Stimulated activated CD8-positive, alpha-beta memory T cell treated with anti-CD3 and anti-CD28 coated beads, Interleukin-4, amount 100 ng/mL, for 48 hours (primary cell): ENCODE measurements at places on chromosomes 3 and 15.

DNA sequence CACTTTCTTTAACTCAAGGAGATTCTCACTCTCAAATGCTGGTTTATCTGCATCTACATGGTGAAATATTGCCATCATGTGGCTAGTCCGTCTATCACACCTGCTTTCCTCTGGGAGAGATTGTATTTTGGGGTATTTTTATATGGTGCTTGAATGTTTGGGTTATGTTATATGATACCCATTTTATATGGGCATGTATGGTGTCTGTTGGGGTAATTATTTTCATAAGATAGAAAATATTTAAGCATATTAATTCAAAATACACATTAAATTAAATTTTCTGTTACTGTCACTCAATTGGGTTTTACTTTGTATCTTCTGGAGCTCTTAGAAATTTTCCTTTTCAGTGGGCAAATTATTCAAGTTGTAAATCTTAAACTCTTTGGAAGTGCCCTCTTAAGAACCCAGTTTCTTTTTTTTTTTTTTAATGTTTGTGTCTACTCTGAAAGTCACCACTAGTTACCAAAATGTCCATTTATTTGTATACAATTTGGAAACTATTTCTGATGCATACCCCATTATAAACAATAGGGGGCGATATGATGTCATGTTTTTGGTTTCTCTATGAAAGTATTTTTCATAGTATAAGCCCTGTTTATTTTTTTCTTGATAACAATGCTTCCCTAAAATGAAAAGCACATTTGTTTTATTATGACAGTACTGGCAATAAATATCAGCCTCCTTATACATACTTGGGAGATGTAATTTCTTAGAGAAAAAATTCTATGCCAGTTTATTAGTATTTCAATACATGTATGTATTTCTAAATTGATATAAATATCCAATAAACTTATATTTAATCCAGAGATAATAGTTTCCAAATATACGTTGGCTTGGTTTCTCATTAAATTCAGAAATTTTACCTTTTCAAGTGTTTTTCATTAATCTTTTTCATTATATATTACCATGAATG lies 36.1 kb upstream of the PLSCR5 start:
- DNase-seq, result no peak

DNA sequence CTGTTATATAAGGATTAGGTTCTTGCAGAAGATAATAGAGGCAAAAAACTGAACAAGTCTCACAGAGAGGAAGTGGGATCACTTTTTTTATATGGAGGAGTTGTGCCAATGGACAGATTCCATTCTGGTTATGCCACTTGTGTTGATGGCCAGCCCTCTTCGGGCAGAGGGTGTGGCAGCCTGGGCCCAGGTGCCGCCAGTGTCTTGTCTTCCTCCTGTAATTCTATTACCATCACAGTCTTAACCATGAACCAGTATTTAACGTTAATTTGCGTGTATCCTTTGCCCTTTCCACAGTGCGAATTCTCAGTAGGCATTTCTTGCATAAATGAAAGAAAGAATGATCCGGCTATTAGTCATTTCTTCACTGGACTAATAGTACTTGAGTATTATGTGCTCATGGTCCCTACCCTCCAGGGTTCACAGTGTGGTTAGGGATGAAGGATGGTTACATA lies 7.0 kb upstream of the USP4 start:
- no peak for DNase-seq

GRCh38 chr3:21839592-21839991 lies 88.6 kb upstream of the ZNF385D start:
- DNase-seq, result no peak

DNA sequence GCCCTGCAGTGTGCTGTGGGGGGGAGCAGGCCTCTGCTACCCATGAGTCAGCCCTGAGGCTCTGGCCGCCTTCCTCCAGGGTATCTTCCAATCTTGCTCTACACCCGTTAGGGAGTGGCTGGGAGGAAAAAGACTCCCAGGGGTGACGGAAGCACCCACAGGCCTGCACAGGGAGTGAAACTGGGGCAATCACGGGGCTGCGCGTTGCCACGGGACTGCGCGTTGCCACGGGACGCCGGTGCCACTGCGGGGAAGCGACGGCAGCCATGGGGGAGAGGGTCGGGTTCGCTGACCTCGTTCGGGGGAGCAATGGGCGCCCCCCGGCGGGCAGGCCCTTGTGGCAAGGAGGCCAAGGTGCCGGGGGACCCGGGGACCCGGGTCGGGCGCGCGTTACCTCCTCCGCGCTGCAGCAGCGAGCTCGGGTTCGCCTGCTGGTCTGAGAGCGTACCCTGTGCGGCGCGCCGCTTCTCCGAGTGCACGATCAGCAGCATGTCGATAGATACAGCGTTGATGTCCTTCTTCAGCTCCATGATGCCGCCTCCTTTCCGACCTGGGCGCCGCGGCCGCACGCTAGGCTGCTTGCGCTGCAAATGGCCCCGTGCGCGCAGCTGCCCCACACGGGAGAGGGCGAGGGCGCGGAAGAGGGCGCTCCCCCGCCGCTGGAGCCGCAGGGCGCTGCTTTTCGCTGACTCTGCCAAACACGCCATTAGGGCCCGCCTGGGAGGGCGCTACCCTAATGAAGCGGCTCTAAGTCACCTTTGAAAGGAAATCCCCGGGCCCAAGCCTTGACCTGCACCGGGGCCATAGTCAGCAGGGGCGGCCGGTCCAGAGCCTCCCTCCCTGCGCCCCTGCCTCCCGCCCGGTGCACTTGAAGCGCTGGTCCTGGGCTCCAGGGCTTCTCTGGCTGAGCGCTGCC lies at the start of gene KY:
TSS of gene KY (minus strand) at position 592 of the 916 bp plus-strand sequence. CDS start at position 530, 62 bp downstream.
- peak; percentile 28 for DNase-seq

DNA sequence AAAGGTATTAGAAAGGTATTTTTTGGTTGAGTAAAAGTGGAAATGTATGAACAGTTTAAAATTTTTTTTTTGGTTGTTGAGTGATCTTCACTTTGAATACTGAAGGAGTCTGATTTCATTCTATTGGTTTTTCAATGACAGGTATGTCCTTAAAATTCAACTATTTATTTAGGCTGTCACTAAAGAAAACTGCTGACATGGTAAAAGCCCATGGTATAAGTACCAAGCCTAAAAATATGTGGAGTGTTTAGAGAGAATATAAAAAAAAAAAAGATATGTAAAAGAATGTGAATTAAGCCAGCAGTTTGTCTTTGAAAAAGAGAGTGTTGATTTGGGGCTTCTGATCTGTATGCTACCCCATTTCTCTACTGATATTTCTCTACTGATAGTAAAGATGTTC lies 90.3 kb upstream of the SUCLG2 start:
- no peak for DNase-seq
